ENCODE measurements at places on chromosomes 6 and 20. TPM values are rescaled to one million over a fixed set of nuclear protein-coding genes. Genes with fewer than 3 reads are reported as not detected.

GRCh38 chr6:16145038-16145437 is 16.2 kb downstream of the MYLIP start:
- peaks cover 13% of the 10 kb centered on the region for H3K4me1 ChIP-seq
- H3K36me3 ChIP-seq = peaks cover 50% of the 10 kb centered on the region
- DNase-seq = no peak
- H3K27me3 ChIP-seq = no peaks in the 10 kb centered on the region
- H3K4me3 ChIP-seq = no peak overlapping the region
- H3K27ac ChIP-seq = no peak overlapping the region

The STMND1 gene
- not detected for total RNA-seq

The FOXS1 gene
- not detected for total RNA-seq

GRCh38 chr6:114010540-114010939 is 39.6 kb upstream of the HDAC2 start:
- no peak overlapping the region for H3K27ac ChIP-seq
- H3K27me3 ChIP-seq = peaks cover 9% of the 10 kb centered on the region
- peak overlapping the region; percentile 21 for H3K4me3 ChIP-seq
- peaks cover 2% of the 10 kb centered on the region for H3K36me3 ChIP-seq
- DNase-seq = no peak
- H3K4me1 ChIP-seq = peaks cover 19% of the 10 kb centered on the region

DNA sequence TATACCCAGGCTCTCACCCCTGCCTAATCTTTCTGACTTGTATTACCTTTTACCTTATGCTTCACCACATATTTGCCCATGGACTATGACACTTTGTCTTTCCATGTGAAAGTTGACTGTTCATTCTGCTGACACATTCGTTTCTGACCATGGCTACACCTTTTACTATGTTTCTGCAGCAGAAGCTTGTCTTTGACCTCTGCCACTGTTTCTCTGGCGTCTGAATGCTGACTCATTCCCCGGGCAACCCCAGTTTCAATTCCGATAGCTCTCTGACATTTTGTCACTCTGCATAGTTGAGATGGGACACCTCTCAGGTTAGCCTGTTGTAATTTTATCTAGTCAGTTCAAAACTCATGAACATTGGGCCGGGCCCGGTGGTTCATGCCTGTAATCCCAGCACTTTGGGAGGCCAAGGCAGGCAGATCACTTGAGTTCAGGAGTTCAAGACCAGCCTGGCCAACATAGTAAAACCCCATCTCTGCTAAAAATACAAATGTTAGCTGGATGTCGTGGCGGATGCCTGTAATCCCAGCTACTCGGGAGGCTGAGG is 50.7 kb downstream of the SLC26A8 start:
- H3K4me3 ChIP-seq = no peak overlapping the region
- no peaks in the 10 kb centered on the region for H3K36me3 ChIP-seq
- H3K27me3 ChIP-seq = no peaks in the 10 kb centered on the region
- no peak overlapping the region for H3K27ac ChIP-seq

GRCh38 chr6:67881706-67882065 is 753.4 kb upstream of the ADGRB3 start:
- no peak overlapping the region for H3K4me3 ChIP-seq
- no peaks in the 10 kb centered on the region for H3K27me3 ChIP-seq
- no peak overlapping the region for H3K27ac ChIP-seq
- DNase-seq = no peak

GRCh38 chr6:113340371-113340770 is 516.8 kb upstream of the MARCKS start:
- H3K27me3 ChIP-seq = no peaks in the 10 kb centered on the region
- no peaks in the 10 kb centered on the region for H3K36me3 ChIP-seq
- DNase-seq = no peak
- H3K4me3 ChIP-seq = no peak overlapping the region

- DNase-seq = peak; percentile 14
- H3K27ac ChIP-seq = peak overlapping the region; percentile 97
- H3K36me3 ChIP-seq = peaks cover 3% of the 10 kb centered on the region
- H3K4me3 ChIP-seq = peak overlapping the region; percentile 96
Observed at GRCh38 chr6:154157082-154157481, 118.0 kb downstream of the OPRM1 start.

The PLA2G7 gene
- not detected for total RNA-seq

DNA sequence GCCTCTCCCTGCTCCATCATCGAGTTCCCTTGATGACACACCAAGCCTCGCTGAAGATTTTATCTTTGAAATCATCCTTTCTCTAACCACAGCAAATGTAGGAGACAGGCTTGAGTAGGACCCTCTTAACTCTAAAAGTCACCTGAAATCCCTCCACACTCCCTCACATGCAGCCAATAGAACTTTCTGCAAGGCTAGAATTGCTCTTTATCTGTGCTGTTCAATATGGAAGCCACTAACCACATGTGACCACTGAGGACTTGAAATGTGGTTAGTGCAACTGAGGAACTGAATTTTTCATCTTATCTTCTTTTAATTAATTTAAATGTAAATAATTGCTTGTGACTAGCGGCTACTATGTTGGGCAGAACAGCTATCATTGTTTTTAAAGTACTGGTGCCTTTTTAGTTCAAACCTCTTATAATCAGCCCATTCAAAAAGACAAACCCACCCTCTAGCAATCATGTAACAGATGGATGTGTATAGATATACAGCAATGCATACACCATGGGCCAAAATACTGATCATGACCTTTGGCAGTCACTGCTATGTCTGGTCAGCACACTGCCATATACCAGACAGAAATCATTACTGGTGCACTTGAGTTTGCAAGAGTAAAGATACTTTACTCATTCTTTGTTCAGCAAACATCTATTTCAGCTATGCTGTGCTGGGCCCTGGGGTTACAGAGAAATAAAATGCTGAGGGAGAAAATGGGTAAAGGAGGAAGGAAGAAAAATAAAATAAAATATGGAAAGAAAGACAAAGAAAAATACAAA is 50.0 kb downstream of the GFOD1 start:
- H3K36me3 ChIP-seq = peaks cover 5% of the 10 kb centered on the region
- H3K4me1 ChIP-seq = peaks cover 60% of the 10 kb centered on the region
- H3K4me3 ChIP-seq = no peak overlapping the region
- no peak for DNase-seq
- H3K27me3 ChIP-seq = no peaks in the 10 kb centered on the region

DNA sequence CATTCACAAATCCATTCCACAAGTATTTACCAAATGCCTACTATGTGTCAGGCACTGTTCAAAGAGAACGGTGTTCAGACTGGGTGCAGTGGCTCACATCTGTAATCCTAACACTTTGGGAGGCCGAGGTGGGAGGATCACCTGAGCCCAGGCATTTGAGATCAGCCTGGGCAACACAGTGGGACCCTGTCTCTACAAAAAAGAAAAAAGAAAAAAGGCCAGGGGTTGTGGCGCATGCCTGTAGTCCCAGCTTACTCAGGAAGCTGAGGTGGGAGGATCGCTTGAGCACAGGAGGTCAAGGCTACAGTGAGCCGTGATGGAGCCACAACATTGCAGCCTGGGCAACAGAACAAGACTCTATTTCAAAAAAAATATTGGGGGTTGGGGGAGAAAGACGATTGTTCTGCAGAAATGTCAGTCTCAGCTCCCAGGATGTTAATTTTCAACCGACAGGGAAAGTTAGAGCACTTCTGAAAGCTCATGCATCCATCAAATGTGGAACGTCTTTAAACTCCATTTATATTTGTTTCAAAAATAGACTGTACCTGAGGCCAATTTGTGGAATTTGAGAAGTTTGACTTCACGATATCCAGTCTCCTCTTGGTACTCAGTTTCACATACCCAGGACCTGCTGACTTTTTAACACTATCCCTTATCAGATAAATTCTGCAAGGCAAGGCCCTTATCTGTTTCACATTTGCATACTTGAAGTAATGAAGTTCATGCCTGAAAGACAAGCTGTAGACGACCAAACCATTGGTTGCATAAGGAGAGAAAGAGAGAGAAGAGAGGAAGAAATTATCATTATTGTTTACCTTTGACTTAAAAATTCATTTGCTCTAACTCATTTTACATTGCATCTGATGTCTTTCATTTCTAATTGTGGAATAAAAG is 14.8 kb upstream of the BTN3A2 start:
- no peak for DNase-seq
- no peak overlapping the region for H3K4me3 ChIP-seq
- H3K27ac ChIP-seq = no peak overlapping the region

DNA sequence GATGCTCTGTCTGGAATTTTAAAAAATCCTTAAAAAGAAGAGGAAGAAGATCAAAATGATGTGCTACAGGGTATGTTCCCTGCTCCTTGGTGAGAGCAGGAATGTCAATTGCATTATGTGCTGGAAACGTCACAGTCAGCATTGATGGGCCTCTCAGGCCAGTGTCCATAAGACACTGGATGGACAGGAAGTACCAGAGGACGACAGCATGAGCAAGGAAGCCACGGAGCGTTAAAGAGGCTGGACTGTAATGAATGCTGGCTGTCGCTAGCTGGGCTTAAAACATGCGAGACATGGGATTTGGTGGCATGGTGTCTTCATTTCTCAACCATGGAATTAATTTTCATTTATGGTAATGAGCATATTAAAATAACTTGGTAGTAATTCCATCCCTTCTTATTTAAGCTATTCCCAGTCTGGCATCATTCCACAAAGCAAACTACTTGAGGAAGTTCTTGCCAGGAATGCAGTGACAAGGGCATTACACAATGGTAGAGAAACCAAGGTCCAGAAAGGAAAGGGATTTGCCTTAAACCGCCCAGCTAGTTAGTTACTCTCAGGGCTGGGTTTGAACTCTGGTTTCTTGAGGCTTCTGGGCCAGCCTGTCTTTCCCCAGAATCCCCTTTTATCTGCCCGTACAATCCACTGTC is 166.6 kb upstream of the SOX4 start:
- no peak overlapping the region for H3K4me3 ChIP-seq
- DNase-seq = no peak
- no peaks in the 10 kb centered on the region for H3K4me1 ChIP-seq
- H3K27ac ChIP-seq = no peak overlapping the region
- peaks cover 49% of the 10 kb centered on the region for H3K27me3 ChIP-seq

DNA sequence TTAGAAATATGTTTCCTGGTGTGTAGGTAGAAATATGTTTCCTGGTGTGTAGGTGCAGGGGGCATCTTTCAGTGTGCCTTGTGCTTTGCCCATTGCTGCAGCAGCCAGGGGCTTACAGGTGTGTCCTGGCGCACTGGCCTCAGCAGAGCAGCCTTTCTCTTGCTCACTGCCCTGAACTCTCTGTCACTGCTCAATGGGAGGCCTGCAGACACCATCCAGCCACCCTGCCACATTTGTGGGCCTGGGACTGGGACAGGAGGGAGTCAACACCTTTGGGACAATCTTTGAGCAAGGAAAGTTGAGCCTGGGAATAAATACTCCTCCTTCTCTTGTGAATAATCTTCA is 62.4 kb upstream of the RBM24 start:
- no peaks in the 10 kb centered on the region for H3K4me1 ChIP-seq
- no peak overlapping the region for H3K4me3 ChIP-seq
- H3K36me3 ChIP-seq = no peaks in the 10 kb centered on the region
- H3K27me3 ChIP-seq = peaks cover 10% of the 10 kb centered on the region
- no peak for DNase-seq

GRCh38 chr6:45702849-45703739 is 312.6 kb downstream of the CLIC5 start:
- no peaks in the 10 kb centered on the region for H3K36me3 ChIP-seq
- H3K4me3 ChIP-seq = peak overlapping the region; percentile 39
- H3K27ac ChIP-seq = peak overlapping the region; percentile 89
- H3K27me3 ChIP-seq = no peaks in the 10 kb centered on the region

- no peaks in the 10 kb centered on the region for H3K27me3 ChIP-seq
- no peak for DNase-seq
- no peak overlapping the region for H3K4me3 ChIP-seq
- H3K4me1 ChIP-seq = no peaks in the 10 kb centered on the region
Observed at GRCh38 chr6:123027408-123027807, 31.4 kb downstream of the CLVS2 start.

GRCh38 chr6:137165375-137166246 is 7.8 kb downstream of the IL22RA2 start:
- peaks cover 50% of the 10 kb centered on the region for H3K27me3 ChIP-seq
- DNase-seq = peak; percentile 51
- H3K36me3 ChIP-seq = peaks cover 40% of the 10 kb centered on the region
- peak overlapping the region; percentile 87 for H3K27ac ChIP-seq

The CDH26 gene
- total RNA-seq = 2.4 TPM

DNA sequence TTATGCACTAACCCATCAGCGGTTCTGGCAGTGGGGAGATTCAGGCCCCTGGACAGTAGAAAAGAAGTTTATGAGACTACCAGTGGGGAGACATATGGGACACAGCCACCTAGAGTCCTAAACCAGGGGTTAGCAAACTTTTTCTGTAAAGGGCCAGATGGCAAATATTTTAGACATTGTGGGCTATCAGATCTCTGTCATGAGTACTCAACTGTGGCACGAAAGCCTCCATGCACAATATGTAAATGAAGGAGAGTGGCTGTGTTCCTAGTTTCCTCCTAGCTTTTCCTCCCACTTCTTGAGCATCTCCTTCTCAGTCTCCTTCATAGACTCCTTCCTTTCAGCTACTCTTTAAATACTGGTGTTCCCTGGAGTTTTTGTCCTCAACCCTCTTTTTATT is 3.3 kb upstream of the HLA-DMA start:
- no peaks in the 10 kb centered on the region for H3K36me3 ChIP-seq
- no peak overlapping the region for H3K4me3 ChIP-seq
- no peak for DNase-seq
- no peaks in the 10 kb centered on the region for H3K27me3 ChIP-seq
- H3K27ac ChIP-seq = no peak overlapping the region
- peaks cover 42% of the 10 kb centered on the region for H3K4me1 ChIP-seq

The HTR1E gene
- total RNA-seq = not detected

GRCh38 chr20:22732751-22733150 is 148.4 kb upstream of the FOXA2 start:
- H3K4me1 ChIP-seq = no peaks in the 10 kb centered on the region
- H3K36me3 ChIP-seq = no peaks in the 10 kb centered on the region
- no peaks in the 10 kb centered on the region for H3K27me3 ChIP-seq
- H3K27ac ChIP-seq = no peak overlapping the region
- H3K4me3 ChIP-seq = no peak overlapping the region
- no peak for DNase-seq

- no peaks in the 10 kb centered on the region for H3K27me3 ChIP-seq
- H3K36me3 ChIP-seq = no peaks in the 10 kb centered on the region
Observed at GRCh38 chr6:162377735-162378134, 349.8 kb downstream of the PRKN start.

- H3K4me1 ChIP-seq = peaks cover 3% of the 10 kb centered on the region
- H3K36me3 ChIP-seq = peaks cover 4% of the 10 kb centered on the region
- H3K4me3 ChIP-seq = no peak overlapping the region
- peaks cover 7% of the 10 kb centered on the region for H3K27me3 ChIP-seq
- H3K27ac ChIP-seq = no peak overlapping the region
Observed at GRCh38 chr6:157741948-157742556, 81.0 kb upstream of the SNX9 start.

GRCh38 chr20:60802676-60803075 is 449.4 kb upstream of the CDH4 start:
- H3K36me3 ChIP-seq = no peaks in the 10 kb centered on the region
- H3K4me1 ChIP-seq = no peaks in the 10 kb centered on the region
- no peaks in the 10 kb centered on the region for H3K27me3 ChIP-seq
- H3K4me3 ChIP-seq = no peak overlapping the region
- H3K27ac ChIP-seq = no peak overlapping the region

GRCh38 chr20:10861090-10861489 is 187.3 kb upstream of the JAG1 start:
- no peaks in the 10 kb centered on the region for H3K4me1 ChIP-seq
- no peaks in the 10 kb centered on the region for H3K36me3 ChIP-seq

- H3K27ac ChIP-seq = peak overlapping the region; percentile 91
- H3K4me3 ChIP-seq = no peak overlapping the region
- H3K36me3 ChIP-seq = peaks cover 67% of the 10 kb centered on the region
- H3K27me3 ChIP-seq = no peaks in the 10 kb centered on the region
- DNase-seq = no peak
- H3K4me1 ChIP-seq = peaks cover 71% of the 10 kb centered on the region
Observed at GRCh38 chr6:24710519-24711303, 8.2 kb downstream of the C6orf62 start.

GRCh38 chr6:106161311-106161874 is 75.3 kb downstream of the PRDM1 start:
- peaks cover 49% of the 10 kb centered on the region for H3K4me1 ChIP-seq
- no peak overlapping the region for H3K27ac ChIP-seq
- H3K4me3 ChIP-seq = no peak overlapping the region
- DNase-seq = no peak
